ENCODE measurements at places on chromosomes 6 and 20. TPM values are rescaled to one million over a fixed set of nuclear protein-coding genes. Genes with fewer than 3 reads are reported as not detected.

OSER1 gene
- total RNA-seq = 83.3 TPM

SLC24A3 gene
- total RNA-seq = 2.8 TPM

- peak; percentile 35 for DNase-seq
Measured at GRCh38 chr6:148973538-148974208, 226.8 kb downstream of the UST start.

- DNase-seq = no peak
Measured at GRCh38 chr20:4169360-4170190, 154.2 kb upstream of the RNF24 start.

- no peak for DNase-seq
Measured at GRCh38 chr6:35634316-35634715, 54.4 kb downstream of the FKBP5 start.

GRCh38 chr6:145331066-145331465 is 404.3 kb downstream of the EPM2A start:
- no peak for DNase-seq

GRCh38 chr20:13930281-13930680 is 60.1 kb downstream of the SEL1L2 start:
- peak; percentile 82 for DNase-seq

- no peak for DNase-seq
Measured at GRCh38 chr6:129130106-129130505, 247.2 kb downstream of the LAMA2 start.

- peak; percentile 50 for DNase-seq
Measured at GRCh38 chr20:44723391-44723790, 8.2 kb downstream of the CCN5 start.

- no peak for DNase-seq
Measured at GRCh38 chr20:29874476-29875202, 1382.8 kb upstream of the DEFB115 start.

GRCh38 chr20:38601216-38602184 is at the start of gene ARHGAP40:
Gene ARHGAP40, plus strand, starts transcription at chr20:38601809.
- DNase-seq = peak; percentile 26

GRCh38 chr20:4894981-4895381 is 106.3 kb downstream of the SLC23A2 start:
- no peak for DNase-seq

- DNase-seq = no peak
Measured at GRCh38 chr6:145151624-145152023, 583.7 kb downstream of the EPM2A start.

DNA sequence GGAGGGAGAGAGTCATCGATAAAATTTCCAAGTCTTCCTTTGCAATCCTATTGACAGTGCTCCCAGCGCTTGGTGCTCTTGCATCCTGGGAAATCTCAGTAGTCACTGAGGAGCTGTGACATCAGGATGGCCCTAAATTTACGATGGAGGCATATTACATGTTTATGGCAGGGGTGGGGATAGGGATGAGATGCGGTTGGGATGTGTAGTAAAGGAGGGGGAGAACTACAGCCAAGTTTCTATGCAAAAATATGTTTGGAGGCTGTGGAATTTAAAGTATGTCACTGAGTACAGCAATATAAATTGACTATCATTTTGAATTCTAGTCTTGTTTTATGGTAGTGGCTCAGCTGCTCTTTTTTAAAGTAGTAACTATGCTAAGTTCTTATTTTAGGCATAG is 544.9 kb downstream of the PKHD1 start:
- DNase-seq = no peak

DNA sequence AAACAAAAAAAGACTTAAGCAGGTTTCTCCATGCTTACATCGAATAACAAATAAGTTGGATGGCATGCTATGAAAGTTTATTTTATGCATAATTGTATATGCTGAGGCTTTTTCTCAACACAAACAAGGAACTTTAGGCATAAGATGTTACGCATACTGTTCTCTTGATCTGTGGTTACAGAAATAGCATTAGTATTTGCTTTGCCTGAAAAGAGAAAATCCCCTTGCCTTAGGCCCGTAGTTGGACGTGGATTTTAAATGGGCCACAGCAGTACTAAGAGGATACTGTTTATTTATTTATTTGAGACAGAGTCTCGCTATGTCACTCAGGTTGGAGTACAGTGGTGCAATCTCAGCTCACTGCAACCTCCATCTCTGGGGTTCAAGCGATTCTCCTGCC is 19.0 kb downstream of the LYRM2 start:
- DNase-seq = no peak

- peak; percentile 78 for DNase-seq
Measured at GRCh38 chr20:38825901-38826625, 20.6 kb downstream of the PPP1R16B start.

GRCh38 chr6:25107218-25107617 is 171.5 kb upstream of the RIPOR2 start:
- no peak for DNase-seq

- no peak for DNase-seq
Measured at GRCh38 chr6:28607990-28608389, 82.3 kb downstream of the GPX5 start.

DNA sequence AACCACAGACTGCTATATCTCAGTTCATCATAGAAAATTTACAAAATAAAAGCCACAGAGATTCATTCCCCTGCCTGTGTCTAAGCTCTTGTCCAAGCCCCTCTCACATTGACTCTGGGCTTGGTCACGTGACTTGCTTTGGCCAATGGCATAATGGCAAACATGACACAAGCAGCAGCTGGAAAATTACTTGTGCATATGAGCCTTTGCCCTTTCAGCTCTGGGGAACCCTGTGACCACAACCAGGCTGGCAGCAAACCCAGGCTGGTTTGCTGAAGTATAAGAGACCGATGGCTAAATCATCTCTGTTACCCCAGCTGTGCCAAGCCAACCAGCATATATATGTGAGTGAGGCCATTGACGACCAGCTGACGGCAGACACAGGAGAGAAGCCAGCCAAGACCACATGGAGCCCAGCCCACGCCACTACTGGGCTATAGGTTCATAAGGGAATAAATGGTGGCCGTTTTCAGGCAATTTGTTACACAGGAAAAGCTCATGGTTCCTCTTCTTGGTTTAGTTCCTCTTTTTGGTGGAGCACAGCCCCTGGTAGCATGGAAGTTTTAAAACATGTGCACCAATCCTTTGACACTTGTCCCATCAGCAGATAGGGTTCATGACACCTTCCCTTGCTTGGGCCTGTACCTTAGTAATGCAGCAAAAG is 31.8 kb upstream of the RSPO4 start:
- peak; percentile 21 for DNase-seq

Data from M059J (cell line).